ENCODE measurements at places on chromosomes 16 and 17.

DNA sequence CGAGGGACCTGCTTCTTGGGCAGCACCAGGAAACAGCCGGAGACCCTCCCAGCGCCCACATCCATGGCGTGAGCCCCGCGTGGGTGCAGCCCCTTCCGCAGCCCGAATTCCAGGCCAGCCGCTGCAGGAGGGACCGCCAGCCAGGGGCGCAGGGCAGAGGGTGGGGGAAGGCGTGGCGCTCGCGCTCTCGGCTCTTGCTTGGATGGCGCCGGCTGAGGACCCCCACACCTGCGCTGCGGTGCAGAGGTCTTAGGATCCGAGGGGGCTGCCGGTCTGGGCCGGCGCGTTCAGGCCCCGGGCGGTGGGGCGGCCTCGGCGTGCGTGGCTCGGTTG is 28.8 kb downstream of the ACTG1 start:
- no peak for DNase-seq

- DNase-seq = no peak
Measured at GRCh38 chr16:50996830-50997186, 154.3 kb downstream of the SALL1 start.

DNA sequence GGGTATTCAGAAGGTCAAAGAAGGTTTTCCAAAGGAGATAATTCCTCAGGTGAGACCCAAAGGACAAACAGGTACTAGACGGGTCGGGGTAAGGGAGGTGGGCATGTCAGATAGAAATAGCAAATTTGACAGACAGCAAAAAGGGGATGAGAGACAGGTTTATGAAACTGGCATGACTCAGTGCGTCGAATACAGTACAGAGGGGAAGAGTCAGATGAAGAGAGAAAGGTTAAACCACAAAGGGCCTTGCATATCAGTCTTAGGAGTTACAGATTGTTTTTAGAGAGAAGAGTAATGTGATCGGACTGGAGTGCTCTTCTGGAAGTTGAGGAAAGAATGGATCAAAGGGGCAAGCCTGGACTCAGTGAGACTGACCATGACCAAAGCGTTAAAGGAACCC is 88.4 kb downstream of the ZZEF1 start:
- DNase-seq = no peak

- DNase-seq = no peak
Measured at GRCh38 chr16:4053301-4053845, 62.9 kb downstream of the ADCY9 start.

DNA sequence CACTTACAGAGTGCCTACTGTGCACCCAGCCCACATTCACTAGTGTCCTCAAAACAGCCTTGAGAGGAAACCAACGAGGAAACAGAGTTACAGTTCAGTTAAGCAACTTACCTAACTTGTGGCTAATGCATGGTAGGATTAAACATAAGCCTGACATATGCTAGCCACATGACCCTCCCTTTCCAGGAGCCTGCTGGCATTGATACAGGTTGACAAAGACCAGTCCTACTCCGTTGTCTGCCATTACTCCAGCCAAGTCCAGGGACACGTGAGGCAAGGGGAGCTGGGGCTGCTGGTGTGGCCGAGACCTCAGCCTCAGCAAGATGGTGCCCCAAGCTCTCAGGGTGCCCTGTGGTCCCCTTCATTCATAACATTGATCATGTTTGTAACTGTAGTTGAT is 37.9 kb downstream of the SNX20 start:
- DNase-seq = no peak

DNA sequence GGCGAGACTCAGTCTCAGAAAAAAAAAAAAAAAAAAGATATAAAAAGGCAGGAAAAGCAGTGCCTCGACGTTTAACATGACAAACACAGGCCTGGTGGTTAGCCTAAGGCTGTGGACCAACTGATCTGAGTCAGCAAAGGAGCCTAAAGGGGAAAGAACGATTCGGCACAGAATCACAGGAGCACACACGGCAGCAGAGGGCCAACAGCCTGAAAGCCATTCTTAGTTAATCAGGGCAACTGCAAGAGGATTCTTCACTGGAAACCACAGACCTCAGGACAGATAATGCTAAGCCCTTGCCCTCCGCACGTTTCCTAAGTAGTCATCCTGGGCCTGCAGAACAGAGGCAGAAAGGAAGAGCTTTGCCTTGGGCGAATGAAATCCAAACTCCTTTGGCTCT is 14.7 kb downstream of the TMEM11 start:
- DNase-seq = no peak

DNA sequence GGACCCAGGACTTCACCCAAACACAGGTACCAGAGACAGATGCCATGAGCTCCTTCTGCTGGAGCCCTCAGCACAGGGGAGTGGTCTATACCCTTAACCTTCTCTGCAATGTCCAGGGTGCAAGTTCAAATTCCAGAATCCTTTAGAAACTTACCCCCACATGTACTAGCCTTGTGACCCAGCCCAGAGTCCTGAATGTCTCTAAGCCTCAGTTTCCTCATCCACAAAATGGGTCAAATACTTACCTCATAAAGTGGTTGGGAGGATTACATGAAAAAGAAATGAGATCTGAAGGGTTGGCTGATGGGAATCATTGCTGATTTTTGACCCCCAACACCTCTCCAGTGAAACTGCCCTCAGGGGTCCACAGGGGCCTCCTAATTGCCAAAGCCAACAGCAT is 21.7 kb downstream of the COTL1 start:
- DNase-seq = no peak

- DNase-seq = no peak
Measured at GRCh38 chr17:72425133-72425793, 304.4 kb downstream of the SOX9 start.
